ENCODE measurements at places on chromosomes 1 and 21.
A peak's percentile ranks its signal among the peaks of the same experiment; 100 is the strongest.

- peak; percentile 73 for DNase-seq
Observed at GRCh38 chr1:156814571-156815260, 1.9 kb downstream of the SH2D2A start.

- no peak for DNase-seq
Observed at GRCh38 chr1:30678209-30678608, 45.2 kb downstream of the MATN1 start.

GRCh38 chr1:40266786-40267535 is 8.9 kb downstream of the ZMPSTE24 start:
- no peak for DNase-seq

DNA sequence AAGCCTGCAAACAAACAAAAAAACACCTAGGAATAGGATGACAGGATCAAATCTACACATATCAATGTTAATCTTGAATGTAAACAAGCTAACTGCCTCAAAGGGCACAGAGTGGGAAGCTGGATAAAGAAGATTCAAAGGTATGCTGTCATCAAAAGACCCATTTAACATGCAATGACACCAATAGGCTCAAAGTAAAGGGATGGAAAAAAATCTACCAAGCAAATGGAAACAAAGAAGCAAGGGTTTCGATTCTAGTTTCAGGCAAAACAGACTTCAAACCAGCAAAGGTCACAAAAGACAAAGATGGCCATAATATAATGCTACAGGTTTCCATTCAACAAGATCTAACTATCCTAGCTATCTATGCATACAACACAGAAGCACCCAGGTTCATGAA is 16.2 kb upstream of the OR2T10 start:
- no peak for DNase-seq

DNA sequence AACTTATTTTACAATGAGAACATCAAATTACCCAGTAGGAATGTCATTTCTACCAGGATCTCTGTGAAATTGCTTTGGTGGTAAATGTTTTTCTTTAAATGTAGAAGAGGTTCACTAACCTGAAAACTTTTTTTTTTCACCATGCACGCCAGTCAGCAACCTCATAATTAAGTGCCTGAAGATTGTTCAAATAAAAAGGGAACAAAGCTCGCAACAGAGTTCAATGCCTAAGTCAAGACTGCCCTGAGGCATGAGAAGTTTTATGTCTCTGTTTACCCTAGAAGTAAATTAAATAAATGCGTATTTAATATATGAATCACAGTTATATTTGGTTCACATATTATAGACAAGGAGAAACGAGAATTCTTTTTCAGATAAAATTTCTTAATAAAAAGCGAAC is 13.8 kb upstream of the SYDE2 start:
- no peak for DNase-seq

- no peak for DNase-seq
Observed at GRCh38 chr1:203049077-203049476, 22.8 kb downstream of the PPFIA4 start.

DNA sequence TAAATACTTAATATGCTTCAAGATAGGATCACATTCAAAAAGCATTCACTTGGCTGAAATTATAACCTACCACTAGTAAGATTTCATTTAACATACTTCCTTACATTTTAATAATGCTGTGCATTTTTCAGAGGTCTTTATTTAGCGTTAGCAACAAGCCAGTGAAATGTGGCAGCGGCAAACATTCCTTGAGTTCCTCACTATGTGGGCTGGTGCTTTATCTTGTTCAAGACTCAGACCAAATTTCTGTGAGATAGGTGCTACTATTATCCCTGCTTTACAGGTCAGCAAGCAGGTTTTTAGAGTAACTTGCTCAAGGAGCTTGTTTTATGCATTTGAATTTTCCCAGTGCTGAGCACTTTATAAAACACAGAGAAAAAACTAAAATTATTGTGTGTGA is 132.7 kb downstream of the PLPPR4 start:
- no peak for DNase-seq

DNA sequence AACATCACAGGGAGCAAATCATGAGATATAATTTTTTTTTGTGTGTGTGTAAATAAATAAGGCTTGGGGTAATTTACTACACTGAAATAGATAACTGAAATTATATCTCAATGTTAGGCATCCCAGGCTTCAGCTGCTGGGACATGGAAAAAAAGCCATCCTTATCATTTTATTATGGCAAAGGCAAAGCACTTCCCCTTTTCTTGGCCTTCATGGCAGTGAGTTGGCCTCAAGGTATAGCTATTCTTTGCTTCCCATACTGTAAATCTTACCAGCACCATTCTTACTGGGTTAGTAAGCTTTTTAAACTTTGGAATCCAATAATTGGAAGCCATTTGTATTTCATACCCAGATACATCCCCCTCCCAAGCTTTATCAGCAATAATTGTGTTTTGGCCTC is 29.0 kb downstream of the RBM11 start:
- DNase-seq = no peak

DNA sequence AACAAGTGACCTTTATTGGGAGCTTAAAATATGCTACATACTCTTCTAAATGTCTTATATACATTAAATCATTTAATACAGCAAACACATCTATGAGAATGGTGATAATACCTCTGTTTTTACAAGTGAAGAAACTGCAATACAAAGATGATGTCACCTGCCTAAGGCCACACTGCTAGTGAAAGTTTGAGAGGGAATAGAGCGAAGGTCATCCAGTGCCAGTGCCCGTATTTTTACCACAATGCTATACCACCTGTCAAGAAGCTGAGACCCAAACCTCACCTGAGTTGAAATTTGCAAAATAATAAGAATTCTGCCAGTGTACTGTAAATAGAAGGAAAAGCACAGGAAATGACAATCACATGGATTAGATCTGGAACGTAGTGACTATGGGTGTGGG is 200.4 kb upstream of the TMPRSS15 start:
- DNase-seq = no peak

DNA sequence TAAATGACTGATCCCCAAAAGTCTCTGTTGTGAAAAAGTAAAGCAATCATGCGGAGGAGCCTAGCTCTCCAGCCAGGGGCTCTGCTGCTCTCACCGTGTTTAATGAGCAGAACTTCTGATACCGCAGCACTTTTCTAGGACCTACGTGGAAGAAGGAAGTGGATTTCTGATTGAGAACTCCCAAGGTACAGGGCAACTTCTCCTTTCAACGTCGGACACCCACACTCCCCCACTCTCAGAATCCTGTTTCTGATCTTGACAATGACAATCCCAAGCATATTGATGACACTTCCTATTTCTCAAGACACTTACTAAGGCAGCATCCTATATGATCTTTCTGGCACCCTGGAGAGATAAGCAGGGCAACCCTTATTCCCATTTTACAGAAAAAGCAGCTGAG is 78.4 kb downstream of the PROX1 start:
- no peak for DNase-seq

DNA sequence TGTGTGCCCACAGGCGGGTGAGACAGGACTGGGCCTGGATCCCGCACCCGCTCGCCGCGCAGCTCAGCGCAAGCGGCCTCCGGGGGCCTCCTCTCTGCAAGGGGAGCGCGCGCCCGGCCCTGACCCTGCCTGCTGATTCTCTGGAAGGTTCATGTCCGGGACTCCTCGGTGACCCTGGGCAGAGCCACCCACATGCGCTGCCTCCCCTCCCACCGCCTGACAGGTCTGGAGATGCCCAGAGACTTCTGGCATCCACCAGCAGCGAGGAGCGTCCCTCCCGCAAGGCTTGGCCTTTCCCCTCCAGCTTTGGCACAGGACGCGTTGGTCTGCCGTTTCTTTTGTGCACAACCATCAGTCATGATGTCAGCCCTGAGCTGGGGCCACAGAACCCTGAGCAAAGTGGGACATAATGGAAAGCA is 42.0 kb upstream of the COL6A2 start:
- no peak for DNase-seq

GRCh38 chr1:182607566-182607965 is 3.4 kb upstream of the RGS16 start:
- DNase-seq = no peak

GRCh38 chr1:170305777-170306512 is 160.2 kb downstream of the NTMT2 start:
- no peak for DNase-seq

GRCh38 chr1:237166086-237166485 is 124.1 kb downstream of the RYR2 start:
- DNase-seq = no peak

GRCh38 chr1:76070538-76070937 is 4.0 kb upstream of the ST6GALNAC3 start:
- DNase-seq = no peak

GRCh38 chr1:173532237-173532636 is 55.1 kb downstream of the PRDX6 start:
- no peak for DNase-seq

GRCh38 chr1:29332204-29332603 is 95.9 kb downstream of the PTPRU start:
- peak; percentile 33 for DNase-seq
